ENCODE measurements at places on chromosomes 12 and 14.

DNA sequence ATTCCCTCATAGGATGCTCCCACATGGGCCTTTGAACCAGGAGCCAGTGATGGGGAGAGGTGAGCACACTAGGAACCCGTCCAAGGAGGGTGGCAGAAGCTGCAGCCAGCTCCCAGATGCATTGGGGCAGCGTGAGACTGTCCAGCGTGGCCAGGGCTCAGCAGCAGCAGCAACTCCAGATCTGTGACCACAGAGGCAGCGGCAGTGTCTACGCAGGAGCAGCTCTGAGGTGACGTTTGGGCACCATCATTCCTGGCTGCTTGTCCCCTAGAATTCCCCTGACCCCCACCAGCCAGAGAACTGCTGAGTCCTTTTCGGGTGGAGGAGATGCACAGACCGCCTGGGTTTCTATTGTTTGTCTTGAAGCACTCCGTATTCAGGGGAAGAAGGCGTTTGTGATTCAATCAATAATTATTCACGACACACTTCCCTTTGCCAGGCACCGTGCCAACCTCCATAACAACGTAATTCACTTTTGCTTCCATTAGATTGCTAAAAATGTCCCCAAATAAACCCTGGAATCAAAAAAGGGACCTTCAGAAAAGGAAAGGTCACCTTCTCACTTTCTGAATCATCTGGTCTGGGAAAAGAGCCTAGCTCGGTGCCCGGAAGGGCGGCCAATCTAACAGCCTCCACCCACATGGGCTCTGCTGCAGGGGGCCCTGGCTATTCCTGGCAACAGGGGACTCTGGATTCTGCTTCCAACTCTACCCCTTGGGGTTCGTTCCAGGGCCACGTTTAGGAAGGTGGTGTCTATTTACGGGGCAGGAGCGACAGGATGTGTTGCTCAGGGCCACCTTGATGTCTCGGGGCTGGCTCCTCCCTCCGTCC, 11.4 kb upstream of the BDKRB2 start:
- H3K27me3 ChIP-seq = no peaks in the 10 kb centered on the region
- no peak overlapping the region for H3K4me3 ChIP-seq
- H3K27ac ChIP-seq = no peak overlapping the region
- no peaks in the 10 kb centered on the region for H3K36me3 ChIP-seq
- DNase-seq = no peak
- peaks cover 19% of the 10 kb centered on the region for H3K4me1 ChIP-seq

DNA sequence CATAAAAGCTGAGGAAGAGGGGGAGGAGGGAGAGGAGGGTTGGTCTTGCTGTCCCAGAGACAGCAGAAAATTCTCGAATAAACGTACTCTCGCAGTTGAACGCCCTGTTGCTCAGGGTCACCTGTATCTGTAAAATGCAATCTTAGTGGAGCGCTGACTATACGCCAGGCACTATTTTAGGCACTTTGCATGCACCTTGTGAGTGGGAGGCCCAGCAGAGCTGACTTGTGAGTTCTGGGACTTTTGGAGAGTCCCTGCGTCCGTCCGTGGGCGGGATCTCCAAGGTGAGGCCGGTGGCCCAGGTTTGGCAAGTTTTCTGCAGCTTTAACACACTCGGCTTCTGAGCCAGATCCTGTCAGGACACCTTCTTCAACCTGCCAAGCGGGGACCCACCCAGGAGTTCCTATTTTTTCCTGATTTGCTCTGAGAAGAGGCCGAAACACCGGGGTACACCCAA, 32.5 kb upstream of the PLEKHG6 start:
- H3K27me3 ChIP-seq = peaks cover 7% of the 10 kb centered on the region
- H3K36me3 ChIP-seq = no peaks in the 10 kb centered on the region
- peak overlapping the region; percentile 72 for H3K4me3 ChIP-seq
- peaks cover 24% of the 10 kb centered on the region for H3K4me1 ChIP-seq

- H3K36me3 ChIP-seq = peaks cover 3% of the 10 kb centered on the region
- no peak for DNase-seq
- peak overlapping the region; percentile 96 for H3K4me3 ChIP-seq
- H3K27ac ChIP-seq = peak overlapping the region; percentile 99
These were observed 1.0 kb downstream of the PRPF39 start for GRCh38 chr14:45084946-45085346.

GRCh38 chr12:58681730-58682129, 238.6 kb downstream of the LRIG3 start:
- H3K4me3 ChIP-seq = no peak overlapping the region
- no peak overlapping the region for H3K27ac ChIP-seq
- peaks cover 9% of the 10 kb centered on the region for H3K36me3 ChIP-seq
- no peak for DNase-seq
- H3K4me1 ChIP-seq = no peaks in the 10 kb centered on the region

- no peak overlapping the region for H3K27ac ChIP-seq
- no peaks in the 10 kb centered on the region for H3K36me3 ChIP-seq
- H3K4me3 ChIP-seq = peak overlapping the region; percentile 5
- peaks cover 26% of the 10 kb centered on the region for H3K4me1 ChIP-seq
These were observed 2.6 kb downstream of the MYF6 start for GRCh38 chr12:80709811-80710726.

DNA sequence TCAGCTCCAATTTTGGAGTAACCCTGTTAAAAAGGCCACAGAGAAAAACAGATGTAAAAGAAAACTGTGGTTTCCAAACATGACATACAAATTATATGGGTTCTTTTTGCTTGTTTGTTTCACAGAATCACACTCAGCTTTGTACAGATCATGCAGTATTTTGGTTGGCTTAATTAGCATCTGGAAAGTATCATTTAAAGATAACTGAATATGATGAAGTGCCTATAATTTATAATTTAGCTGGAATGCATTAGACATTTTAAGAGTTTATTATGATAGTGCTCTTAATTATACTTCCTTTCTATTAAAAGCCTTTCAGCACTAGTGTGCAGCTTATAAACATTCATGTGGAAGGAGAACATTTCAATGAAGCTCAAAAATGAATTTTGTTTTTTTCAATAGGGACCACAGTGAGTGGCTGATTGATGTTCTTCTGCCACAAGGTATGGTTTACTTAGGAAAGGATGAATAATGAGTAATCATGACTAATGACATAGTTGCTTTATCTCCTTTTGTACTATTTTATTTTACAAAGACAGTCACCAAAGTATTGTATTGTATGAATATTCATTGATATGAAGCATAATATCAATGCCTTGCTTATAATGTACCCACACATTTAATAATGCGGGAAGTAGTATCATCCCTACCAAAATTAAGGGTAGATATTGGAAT, 98.3 kb downstream of the UNC79 start:
- H3K36me3 ChIP-seq = no peaks in the 10 kb centered on the region
- no peak overlapping the region for H3K4me3 ChIP-seq
- H3K27ac ChIP-seq = no peak overlapping the region
- peaks cover 34% of the 10 kb centered on the region for H3K4me1 ChIP-seq
- H3K27me3 ChIP-seq = no peaks in the 10 kb centered on the region

DNA sequence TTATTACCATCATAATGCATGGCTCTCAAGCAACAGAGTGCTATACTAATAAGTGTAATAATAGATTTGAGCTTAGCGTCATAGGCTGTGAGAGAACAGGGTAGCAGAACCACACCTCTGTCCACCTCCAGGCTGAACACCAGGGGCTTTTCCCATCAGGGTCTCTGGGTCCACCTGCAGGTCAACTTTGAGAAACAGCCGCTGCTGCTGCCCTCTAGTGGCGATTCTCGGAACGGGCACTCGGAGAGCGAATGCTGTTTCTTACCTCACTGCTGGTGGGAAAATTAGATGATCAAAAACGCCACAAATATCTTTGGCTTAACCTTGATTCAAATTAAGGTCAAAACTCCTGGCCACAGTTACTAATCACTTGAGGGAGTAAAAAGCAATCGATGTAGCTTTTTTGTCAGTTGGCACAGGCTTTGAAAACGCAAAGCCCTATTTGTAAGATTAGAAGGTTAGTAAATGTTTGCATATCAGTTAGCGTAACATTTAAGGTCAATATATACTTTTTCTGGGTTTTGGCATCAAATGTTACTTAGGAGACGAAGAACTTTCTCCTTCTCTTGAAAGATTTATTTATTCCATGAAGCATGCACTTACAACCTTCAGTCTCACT, 127.9 kb upstream of the TMEM132D start:
- H3K27me3 ChIP-seq = peaks cover 89% of the 10 kb centered on the region
- no peak overlapping the region for H3K4me3 ChIP-seq
- DNase-seq = no peak
- no peaks in the 10 kb centered on the region for H3K4me1 ChIP-seq
- no peak overlapping the region for H3K27ac ChIP-seq

- peaks cover 42% of the 10 kb centered on the region for H3K36me3 ChIP-seq
- DNase-seq = no peak
- no peak overlapping the region for H3K4me3 ChIP-seq
- no peak overlapping the region for H3K27ac ChIP-seq
- H3K4me1 ChIP-seq = no peaks in the 10 kb centered on the region
These were observed 68.6 kb downstream of the EP400 start for GRCh38 chr12:132018193-132018916.

DNA sequence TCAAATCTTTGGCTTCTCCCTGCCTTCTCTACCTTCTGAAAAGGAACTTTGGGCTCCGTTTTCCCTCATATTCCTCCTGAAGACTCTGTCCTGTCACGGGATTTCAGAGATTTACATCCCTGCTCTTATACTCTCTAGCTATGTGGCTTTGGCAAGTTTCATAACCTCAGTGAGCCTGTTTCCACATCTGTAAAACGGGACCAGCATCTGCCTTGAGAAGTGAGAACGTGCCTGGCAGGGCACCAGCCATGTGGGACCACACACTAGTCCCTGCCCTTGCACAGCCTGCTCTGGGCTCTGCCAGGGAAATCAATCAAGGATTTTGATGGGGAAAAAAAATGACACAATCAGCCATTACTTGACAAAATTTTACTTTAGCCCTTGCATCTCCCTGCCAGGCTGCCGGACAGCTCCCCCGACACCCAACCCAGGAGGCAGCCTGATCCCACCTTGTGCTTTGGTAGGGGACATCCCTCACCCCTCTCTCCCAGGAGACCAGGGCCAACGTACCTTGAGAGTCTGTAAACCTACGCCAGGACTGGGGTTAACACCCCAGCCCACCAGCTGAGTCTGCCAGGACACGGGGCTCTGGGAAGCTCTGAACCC, 8.5 kb downstream of the PHETA1 start:
- no peaks in the 10 kb centered on the region for H3K4me1 ChIP-seq
- no peak for DNase-seq
- no peak overlapping the region for H3K4me3 ChIP-seq

DNA sequence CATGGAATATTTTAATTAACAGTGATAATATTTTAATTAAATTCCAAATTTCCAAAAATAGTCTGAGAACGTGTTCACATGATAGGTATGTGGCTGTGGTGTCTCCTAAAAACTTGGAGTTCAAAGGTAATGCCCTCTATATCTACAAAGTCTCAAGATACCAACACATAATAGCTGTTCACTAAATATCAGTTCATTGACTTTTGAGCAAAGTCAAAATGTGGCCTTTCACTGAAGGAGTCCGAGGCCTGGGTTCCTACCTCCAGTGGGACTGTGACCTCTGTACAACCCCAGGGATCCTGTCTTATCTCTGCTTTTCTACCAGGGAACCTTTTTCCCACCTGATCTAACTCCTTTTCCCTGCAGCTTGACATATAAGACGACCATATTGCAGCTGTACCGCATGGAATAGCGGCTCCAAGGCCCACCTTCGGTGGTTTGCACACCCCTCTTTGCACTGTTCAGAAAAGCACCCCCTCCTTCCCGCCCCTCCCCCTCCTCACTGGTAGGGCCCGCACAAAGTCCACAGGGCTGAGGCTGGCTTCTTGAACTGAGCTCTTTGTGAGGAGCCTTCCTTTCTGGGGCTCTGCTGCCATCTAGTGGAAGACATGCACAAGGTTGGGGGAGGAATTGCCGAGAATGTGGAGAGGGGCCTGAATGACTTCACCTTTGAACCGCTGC, 3.1 kb downstream of the CCND2 start:
- H3K36me3 ChIP-seq = peaks cover 14% of the 10 kb centered on the region
- peak overlapping the region; percentile 96 for H3K27ac ChIP-seq
- H3K4me3 ChIP-seq = peak overlapping the region; percentile 91
- peaks cover 66% of the 10 kb centered on the region for H3K4me1 ChIP-seq
- peak; percentile 78 for DNase-seq
- H3K27me3 ChIP-seq = no peaks in the 10 kb centered on the region

- no peak overlapping the region for H3K27ac ChIP-seq
- DNase-seq = no peak
- H3K27me3 ChIP-seq = peaks cover under 1% of the 10 kb centered on the region
- no peak overlapping the region for H3K4me3 ChIP-seq
- H3K4me1 ChIP-seq = peaks cover 12% of the 10 kb centered on the region
These were observed 5.5 kb upstream of the CD4 start for GRCh38 chr12:6783828-6784227.

GRCh38 chr12:121061831-121062230, 22.8 kb upstream of the OASL start:
- H3K27ac ChIP-seq = no peak overlapping the region
- no peaks in the 10 kb centered on the region for H3K36me3 ChIP-seq
- peaks cover 19% of the 10 kb centered on the region for H3K27me3 ChIP-seq
- H3K4me3 ChIP-seq = no peak overlapping the region

DNA sequence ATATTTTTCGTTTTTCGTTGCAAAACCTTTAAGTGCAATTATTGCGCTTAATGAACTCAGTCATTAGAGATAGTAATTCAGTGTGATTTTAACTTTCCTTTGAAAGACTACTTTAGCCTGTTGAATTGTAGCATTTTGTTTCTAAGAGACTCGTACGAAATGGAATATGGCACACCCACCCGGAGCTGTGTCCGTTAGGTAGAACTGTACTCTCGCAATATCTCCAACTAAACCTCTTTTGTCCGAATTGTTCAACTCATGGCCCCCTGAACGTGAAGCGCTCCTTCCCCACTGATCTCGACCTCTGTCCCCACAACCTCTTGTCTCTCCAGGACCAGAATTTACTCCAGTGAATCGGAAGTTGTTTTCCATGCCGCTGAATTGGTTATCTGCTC, 800 bp downstream of the PCNX4 start:
- H3K27ac ChIP-seq = peak overlapping the region; percentile 97
- H3K4me1 ChIP-seq = peaks cover 29% of the 10 kb centered on the region
- H3K4me3 ChIP-seq = peak overlapping the region; percentile 83
- H3K27me3 ChIP-seq = no peaks in the 10 kb centered on the region
- no peak for DNase-seq

GRCh38 chr14:89576960-89577359, 159.9 kb upstream of the FOXN3 start:
- no peak for DNase-seq
- H3K27me3 ChIP-seq = no peaks in the 10 kb centered on the region
- peaks cover 41% of the 10 kb centered on the region for H3K4me1 ChIP-seq
- peak overlapping the region; percentile 37 for H3K27ac ChIP-seq
- peaks cover 11% of the 10 kb centered on the region for H3K36me3 ChIP-seq

DNA sequence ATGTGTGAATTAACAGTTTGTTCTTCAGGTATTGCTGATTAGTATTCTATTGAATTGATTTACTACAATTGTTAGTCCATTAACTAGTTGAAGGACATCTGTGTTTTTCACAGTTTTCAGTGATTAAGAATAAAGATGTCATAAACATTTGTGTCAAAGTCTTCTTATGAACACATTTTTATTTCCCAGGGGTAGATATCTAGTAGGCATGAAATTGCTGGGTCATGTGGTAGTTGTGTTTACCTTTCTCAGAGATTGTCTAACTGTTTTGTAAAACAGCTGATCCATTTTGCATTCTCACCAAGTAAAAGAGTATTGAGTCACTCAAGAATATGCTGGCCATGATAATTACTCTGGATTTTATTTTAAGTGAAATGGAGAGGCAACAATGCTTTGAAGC, 1145.3 kb downstream of the FSCB start:
- H3K4me3 ChIP-seq = no peak overlapping the region
- DNase-seq = no peak
- no peak overlapping the region for H3K27ac ChIP-seq
- peaks cover 10% of the 10 kb centered on the region for H3K4me1 ChIP-seq

- no peaks in the 10 kb centered on the region for H3K4me1 ChIP-seq
- H3K27me3 ChIP-seq = no peaks in the 10 kb centered on the region
- H3K27ac ChIP-seq = no peak overlapping the region
- H3K4me3 ChIP-seq = no peak overlapping the region
- no peak for DNase-seq
These were observed 56.4 kb downstream of the KDM5A start for GRCh38 chr12:332581-333205.
